Eye (tissue), 1 donor: ENCODE measurements at places on chromosomes 4 and X.

- no peak for DNase-seq
These were observed 590.0 kb downstream of the FSTL5 start for GRCh38 chr4:161573836-161574235.

- no peak for DNase-seq
These were observed 51.7 kb upstream of the CLCN4 start for GRCh38 chrX:10104958-10105658.

DNA sequence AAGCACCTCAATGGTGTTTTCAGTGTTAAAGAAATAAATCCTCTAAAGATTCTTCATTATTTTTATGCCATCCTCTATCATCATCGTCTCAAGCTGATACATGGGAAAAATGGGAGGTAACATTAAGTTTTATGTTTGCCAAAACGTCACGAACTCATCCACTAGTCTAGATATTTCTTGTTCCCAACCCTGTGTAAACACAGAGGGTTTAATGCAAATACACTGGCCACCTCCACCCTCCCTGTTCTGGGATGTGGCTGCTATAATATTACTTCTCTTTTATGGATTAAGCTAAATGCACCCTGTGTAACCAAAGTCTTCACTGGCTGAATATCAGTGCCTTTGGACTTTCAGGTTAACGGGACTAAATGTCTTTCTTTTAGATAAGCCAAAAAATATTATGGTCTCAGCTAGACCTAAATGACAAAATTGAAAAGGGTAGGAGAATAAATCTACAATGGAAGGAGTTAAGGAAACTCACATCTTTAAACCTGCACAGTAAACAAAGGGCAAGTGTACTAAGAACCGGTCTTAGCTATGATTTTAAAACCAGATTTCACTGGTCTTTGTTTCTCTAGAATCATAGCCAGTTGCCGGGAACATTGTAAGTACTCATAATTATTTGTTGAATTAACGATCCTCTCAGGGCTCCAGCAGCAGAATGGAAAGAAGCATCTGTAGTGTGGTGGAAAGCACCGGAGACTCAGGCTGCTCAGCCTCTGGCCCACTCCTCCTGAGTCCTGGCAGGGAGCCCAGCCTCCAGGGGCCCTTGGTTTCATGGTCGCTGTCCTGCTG is 103.5 kb upstream of the NOCT start:
- peak; percentile 33 for DNase-seq

GRCh38 chr4:180455226-180455625 is 1788.0 kb upstream of the TENM3 start:
- DNase-seq: no peak

DNA sequence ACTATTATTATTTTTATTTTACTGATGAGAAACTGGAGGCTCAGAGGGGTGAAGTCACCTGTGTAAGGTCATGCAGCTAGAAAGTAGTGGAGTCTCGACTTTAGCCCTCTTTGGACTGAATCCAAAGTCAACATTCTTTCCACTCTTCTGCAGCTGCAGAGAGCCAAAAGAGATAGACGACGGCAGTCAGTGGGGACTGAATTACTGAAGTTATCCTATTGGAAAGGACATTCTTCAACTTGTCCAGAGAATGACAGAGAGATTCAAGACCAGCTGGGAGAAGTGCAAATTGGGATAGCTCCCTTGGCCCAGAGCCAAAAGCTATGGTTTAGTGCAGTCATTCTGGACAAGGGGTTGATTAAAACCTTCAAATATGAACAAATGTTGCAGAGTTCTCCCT is 42.5 kb downstream of the VGLL1 start:
- DNase-seq: peak; percentile 3

DNA sequence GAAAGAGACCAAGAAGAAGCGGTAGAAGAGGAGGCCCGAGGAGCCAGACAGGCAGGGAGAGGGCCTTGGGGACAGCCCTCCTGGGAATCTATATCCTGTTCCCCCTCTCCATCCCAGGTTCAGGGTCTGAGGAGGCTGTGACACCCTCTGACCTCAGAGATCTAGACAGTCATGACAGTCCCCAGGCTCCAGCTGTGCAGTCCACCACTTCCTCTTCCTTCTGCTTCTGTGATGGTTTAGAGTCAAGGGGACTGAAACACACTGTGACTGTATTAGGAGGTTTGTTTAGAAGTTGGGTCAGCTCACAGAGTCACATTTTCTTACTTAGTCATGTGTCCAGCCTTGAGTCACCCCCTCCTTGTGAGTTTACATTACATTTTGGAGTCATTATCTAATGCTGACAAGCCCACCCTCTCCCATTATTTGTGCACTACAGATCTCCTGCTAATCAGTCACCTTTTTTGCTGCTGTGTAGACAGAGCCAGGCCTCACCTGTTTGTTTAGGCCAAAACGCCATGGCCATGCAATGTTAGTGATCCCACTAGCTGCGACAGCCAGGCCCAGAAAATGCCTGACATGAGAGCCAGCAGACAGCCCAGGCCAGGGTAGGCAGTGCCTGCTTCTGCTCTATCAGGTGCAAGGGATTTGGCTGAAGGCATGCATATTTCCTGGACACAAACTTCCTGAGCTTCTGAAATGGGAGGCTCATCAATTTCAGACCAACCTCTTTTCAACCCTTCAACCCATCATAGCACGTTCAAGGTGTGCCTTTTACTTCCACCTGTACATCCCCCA is 26.0 kb downstream of the MANBA start:
- no peak for DNase-seq

GRCh38 chr4:17577665-17578481 is 875 bp downstream of the LAP3 start:
- DNase-seq: no peak

DNA sequence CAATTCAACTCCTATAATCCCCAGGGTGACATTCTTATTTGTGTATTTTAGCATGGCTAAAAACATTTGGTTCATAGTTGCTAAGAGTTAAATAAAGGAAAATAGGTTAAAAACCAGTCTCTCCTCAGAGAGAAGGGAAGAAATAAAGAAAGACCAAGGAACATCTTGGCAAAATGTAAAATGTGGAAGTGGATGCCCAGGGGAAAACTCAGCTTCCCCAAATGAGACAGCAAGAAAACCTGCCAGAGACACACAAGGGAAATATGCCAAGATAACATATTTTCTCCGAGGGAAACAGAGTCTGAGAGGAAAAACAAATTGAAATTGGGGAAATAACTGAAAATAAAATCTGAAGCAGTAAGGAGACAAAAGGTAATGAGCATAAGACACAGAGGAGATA is 1569.3 kb downstream of the PCDH18 start:
- DNase-seq: no peak

- DNase-seq: no peak
These were observed 127.2 kb downstream of the CCSER1 start for GRCh38 chr4:90254357-90254756.

- DNase-seq: peak; percentile 80
These were observed 11.6 kb downstream of the PDZD4 start for GRCh38 chrX:153818571-153819383.

GRCh38 chrX:130053236-130053635 is 57.1 kb downstream of the ELF4 start:
- DNase-seq: no peak

GRCh38 chr4:7129871-7130620 is 62.2 kb upstream of the GRPEL1 start:
- no peak for DNase-seq

GRCh38 chrX:8364369-8365141 is 100.1 kb upstream of the VCX3B start:
- DNase-seq: peak; percentile 8

GRCh38 chr4:169921732-169922131 is 104.5 kb downstream of the MFAP3L start:
- no peak for DNase-seq

DNA sequence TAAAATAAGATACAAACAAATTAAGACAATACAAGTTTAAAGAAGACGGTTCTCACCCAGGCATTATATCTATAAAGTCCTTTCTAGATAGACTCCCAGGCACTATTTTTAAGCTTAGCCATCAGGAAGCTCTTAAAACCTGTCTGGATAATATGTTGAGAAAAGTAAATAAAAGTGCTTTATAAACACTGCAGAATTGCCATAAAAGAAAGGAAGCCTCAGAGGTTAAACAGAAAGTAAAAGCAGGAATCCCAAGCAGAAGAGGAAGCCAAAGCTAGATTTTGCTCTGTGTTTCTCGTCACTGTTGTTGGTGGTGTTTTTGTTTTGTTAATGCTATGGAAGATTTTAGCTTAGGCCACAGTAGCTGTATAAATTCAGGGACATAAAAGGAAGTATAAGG is 1267.3 kb downstream of the PCDH19 start:
- no peak for DNase-seq

DNA sequence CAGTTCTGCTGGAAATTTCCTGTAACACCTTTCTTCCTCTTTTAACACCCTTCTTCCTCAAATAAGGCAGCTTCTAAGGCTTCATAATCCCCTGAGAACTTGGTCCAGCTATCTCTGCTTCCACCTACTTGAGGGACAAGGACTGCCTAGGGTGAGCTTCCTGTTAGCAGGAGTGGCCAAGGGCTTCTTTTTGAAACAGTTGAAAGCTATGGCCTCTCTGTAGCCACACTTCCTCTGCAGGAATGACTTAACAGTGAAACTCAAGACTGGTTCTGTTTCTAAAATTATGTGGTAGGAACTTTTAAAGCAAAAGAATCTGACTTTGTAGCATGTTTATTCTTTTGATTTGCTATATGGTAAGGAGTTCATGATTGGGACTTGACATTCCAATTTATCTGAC is 108.5 kb upstream of the WDR1 start:
- DNase-seq: no peak

- DNase-seq: no peak
These were observed 3.1 kb downstream of the PGAM4 start for GRCh38 chrX:77966361-77966760.

GRCh38 chr4:1155314-1155713 is 17.1 kb downstream of the SPON2 start:
- DNase-seq: no peak

- no peak for DNase-seq
These were observed 84.7 kb downstream of the ARHGAP10 start for GRCh38 chr4:147816382-147817254.

GRCh38 chr4:180823108-180823507 is 1420.1 kb upstream of the TENM3 start:
- no peak for DNase-seq

GRCh38 chr4:153075836-153076518 is 128.3 kb upstream of the TRIM2 start:
- DNase-seq: no peak

DNA sequence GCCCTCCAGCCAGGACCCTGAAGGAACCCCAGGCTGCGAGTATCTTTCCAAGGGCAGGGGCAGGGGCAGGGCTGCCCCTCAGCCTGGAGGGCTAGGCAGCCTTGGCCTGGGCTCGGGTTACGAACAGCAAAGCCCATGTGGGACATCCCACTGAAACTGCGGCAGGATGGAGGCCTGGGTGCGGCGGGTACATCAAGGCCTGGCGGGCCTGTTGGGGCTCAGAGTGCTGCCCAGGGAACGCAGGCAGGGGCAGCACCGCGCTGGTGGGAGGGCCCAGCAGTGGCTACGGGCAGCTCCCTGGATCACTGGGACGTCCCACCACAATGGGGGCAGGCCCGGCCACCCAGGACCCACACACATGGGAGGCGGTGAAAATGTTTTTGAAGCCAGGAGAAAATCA is 10.9 kb downstream of the NAT8L start:
- DNase-seq: no peak

DNA sequence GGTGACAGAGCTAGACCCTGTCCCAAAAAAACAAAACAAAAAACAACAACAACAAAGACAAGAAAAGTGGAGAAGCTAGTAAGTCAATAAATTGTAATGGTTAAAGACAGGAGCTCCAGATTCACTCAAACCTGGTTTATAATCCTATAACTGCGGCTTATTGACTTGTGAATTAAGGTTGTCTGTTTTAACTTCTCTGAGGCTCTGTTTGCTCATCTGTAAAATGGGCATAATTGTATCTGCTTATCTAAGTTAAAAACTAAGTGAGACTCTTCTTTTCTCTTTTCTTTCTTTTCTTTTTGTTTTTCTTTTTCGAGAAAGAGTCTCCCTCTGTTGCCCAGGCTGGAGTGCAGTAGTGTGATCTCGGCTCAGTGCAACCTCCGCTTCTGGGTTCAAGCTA is 84.9 kb downstream of the SOWAHB start:
- no peak for DNase-seq

DNA sequence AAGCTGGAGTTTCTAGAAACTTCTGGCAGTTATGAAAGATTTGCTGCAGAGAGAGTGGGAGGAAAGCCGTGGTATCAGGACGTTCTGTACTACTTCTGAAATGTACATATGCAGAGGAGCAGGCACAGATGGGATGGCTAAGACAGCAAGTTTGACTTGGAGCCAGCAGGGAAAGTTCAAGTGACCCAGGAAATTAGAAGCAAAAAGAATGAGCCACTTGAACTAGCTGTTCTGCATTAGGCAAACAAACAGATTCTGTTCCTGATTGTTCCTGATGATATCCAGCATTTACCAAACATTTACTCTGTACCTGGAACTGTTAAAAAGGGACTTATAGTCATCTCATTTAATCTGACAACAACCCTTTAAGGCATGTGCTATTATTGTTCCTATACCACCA is 41.4 kb upstream of the CXCL13 start:
- DNase-seq: no peak

GRCh38 chrX:1244164-1245076 is 24.2 kb upstream of the CSF2RA start:
- peak; percentile 53 for DNase-seq

GRCh38 chrX:5236096-5236495 is 992.6 kb downstream of the NLGN4X start:
- DNase-seq: no peak

DNA sequence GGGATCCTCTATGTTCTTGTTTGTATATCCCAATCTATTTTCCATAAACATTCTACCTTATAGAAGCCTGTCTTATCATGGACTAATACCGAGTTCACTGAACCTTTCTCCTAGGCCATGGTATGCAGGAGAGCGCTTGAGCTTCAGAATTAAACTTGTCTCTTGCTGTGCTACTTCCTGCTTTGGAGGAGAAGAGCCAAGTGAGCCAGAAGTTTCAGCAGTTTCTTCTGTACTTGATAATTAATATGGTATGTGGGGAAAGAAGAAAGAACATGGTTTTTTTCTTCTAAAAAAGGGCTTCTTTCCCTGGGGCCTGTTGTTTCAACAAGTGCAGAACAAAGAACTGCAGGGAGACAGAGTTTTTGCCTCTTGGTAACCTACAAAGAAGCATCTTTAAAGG is 172.8 kb downstream of the ATG4A start:
- no peak for DNase-seq

DNA sequence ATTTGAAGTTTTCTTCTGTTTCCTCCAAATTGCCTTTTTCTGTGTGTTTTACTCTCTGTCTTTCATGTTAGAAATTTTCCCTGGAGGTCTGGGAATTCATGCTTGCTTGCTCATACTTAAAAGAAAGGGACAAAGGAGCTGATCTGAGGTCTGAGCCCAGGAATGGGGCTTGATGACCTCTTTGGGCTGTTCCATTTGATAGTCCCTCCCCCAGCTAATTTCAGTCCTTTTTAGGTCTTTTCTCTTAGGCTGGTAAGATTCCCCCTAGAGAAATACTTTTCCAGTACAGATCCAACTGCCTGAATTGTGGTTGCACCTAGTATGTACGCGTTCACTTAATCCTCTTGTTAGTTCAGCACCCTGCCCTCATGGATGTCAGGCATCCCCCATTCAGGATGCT is 5.5 kb upstream of the PIGA start:
- DNase-seq: peak; percentile 38

- DNase-seq: peak; percentile 19
These were observed 257.6 kb upstream of the DDX53 start for GRCh38 chrX:22742174-22742573.
